A549 treated with AZD2906 at 1 μM for 4 hours (cell line): ENCODE measurements at places on chromosomes 5 and 9. TPM values are rescaled to one million over a fixed set of nuclear protein-coding genes. Genes with fewer than 3 reads are reported as not detected.

Gene EEIG1
- 36.3 to 51.9 TPM (median 38.3 TPM) in 5 replicates for total RNA-seq

Gene PGM5
- total RNA-seq: not detected in 5 replicates

Gene RFX3
- total RNA-seq: 1.2 to 1.8 TPM (median 1.5 TPM) in 5 replicates

Gene CLIC3
- 3.2 to 7.2 TPM (median 5.6 TPM) in 5 replicates for total RNA-seq

Gene CDKN2A
- 0.15 TPM in 1 of 5 replicates, not detected in the others for total RNA-seq

Gene FGFR4
- 17.5 to 24.2 TPM (median 21.4 TPM) in 5 replicates for total RNA-seq

Gene GRM6
- total RNA-seq: not detected in 5 replicates

Gene ZBTB26
- 1.2 to 1.9 TPM (median 1.9 TPM) in 5 replicates for total RNA-seq

Gene ANKRD55
- total RNA-seq: 0.06 TPM in 1 of 5 replicates, not detected in the others

Gene TNPO1
- 103 to 156 TPM (median 107 TPM) in 5 replicates for total RNA-seq

Gene C5orf52
- not detected in 5 replicates for total RNA-seq

Gene SPATA31D4
- not detected in 5 replicates for total RNA-seq

Gene RXFP3
- not detected in 5 replicates for total RNA-seq

Gene SLC46A2
- 0.02 TPM in 1 of 5 replicates, not detected in the others for total RNA-seq

Gene PCDHA4
- 1.5 to 2.0 TPM (median 1.8 TPM) in 5 replicates for total RNA-seq

Gene GABBR2
- total RNA-seq: 0.11 to 0.25 TPM (median 0.14 TPM) in 5 replicates

Gene RELL2
- 4.0 to 5.2 TPM (median 4.6 TPM) in 5 replicates for total RNA-seq

Gene PTGDS
- 0.47 to 1.4 TPM (median 0.62 TPM) in 5 replicates for total RNA-seq

Gene PDE6A
- total RNA-seq: 0.22 to 0.37 TPM (median 0.29 TPM) in 5 replicates

Gene FYB1
- total RNA-seq: 11.5 to 16.1 TPM (median 13.4 TPM) in 5 replicates

Gene PCDHGB4
- 0.81 to 1.0 TPM (median 0.92 TPM) in 5 replicates for total RNA-seq

Gene ALDH7A1
- 70.8 to 75.2 TPM (median 72.2 TPM) in 5 replicates for total RNA-seq

Gene PHF24
- 0.07 to 0.19 TPM (median 0.13 TPM) in 5 replicates for total RNA-seq

Gene WHRN
- total RNA-seq: 5.6 to 7.9 TPM (median 7.8 TPM) in 5 replicates

Gene TEK
- total RNA-seq: 0.11 to 0.19 TPM (median 0.15 TPM) in 5 replicates

Gene MYORG
- total RNA-seq: 5.3 to 7.8 TPM (median 6.9 TPM) in 5 replicates

Gene TRIM7
- 25.9 to 43.9 TPM (median 40.4 TPM) in 5 replicates for total RNA-seq

Gene ERAP2
- 0.98 to 2.0 TPM (median 1.2 TPM) in 5 replicates for total RNA-seq

Gene SEC24A
- total RNA-seq: 11.0 to 14.8 TPM (median 14.2 TPM) in 5 replicates

Gene PDE8B
- total RNA-seq: 1.7 to 2.3 TPM (median 2.0 TPM) in 5 replicates

Gene CNTNAP3
- 8.0 to 10.7 TPM (median 8.8 TPM) in 5 replicates for total RNA-seq

Gene LRRC19
- total RNA-seq: not detected in 5 replicates

Gene MLANA
- not detected in 5 replicates for total RNA-seq

Gene MYO10
- 31.7 to 41.8 TPM (median 34.2 TPM) in 5 replicates for total RNA-seq

Gene MTX3
- 4.6 to 6.7 TPM (median 5.3 TPM) in 5 replicates for total RNA-seq

Gene SAXO1
- not detected in 5 replicates for total RNA-seq

Gene LCNL1
- 0.07 to 0.24 TPM (median 0.18 TPM) in 5 replicates for total RNA-seq

Gene SECISBP2
- total RNA-seq: 17.3 to 21.5 TPM (median 18.8 TPM) in 5 replicates

Gene CXCL14
- 0.09 to 0.38 TPM (median 0.27 TPM) in 5 replicates for total RNA-seq

Gene TEX53
- not detected in 5 replicates for total RNA-seq

Gene TEX48
- not detected in 5 replicates for total RNA-seq
